Endothelial cell of umbilical vein (primary cell): ENCODE measurements at places on chromosomes 6 and 20. TPM values are rescaled to one million over a fixed set of nuclear protein-coding genes. Genes with fewer than 3 reads are reported as not detected.

PCSK2 gene
- total RNA-seq = not detected in 2 replicates

TMC2 gene
- total RNA-seq = not detected in 2 replicates

LAMP5 gene
- not detected in 2 replicates for total RNA-seq

NKX2-2 gene
- total RNA-seq = not detected in 2 replicates

PRPF6 gene
- total RNA-seq = 64.2 and 67.4 TPM in 2 replicates

TAF11 gene
- total RNA-seq = 37.1 and 41.0 TPM in 2 replicates

OR2J3 gene
- total RNA-seq = not detected in 2 replicates

EYS gene
- total RNA-seq = 0.27 and 0.81 TPM in 2 replicates

NUP153 gene
- total RNA-seq = 47.7 and 51.0 TPM in 2 replicates

CLIC5 gene
- total RNA-seq = 0.07 and 0.14 TPM in 2 replicates

TPBG gene
- total RNA-seq = 9.0 and 11.4 TPM in 2 replicates

CDH4 gene
- 0.51 and 0.81 TPM in 2 replicates for total RNA-seq

MUC21 gene
- not detected in 2 replicates for total RNA-seq

SSTR4 gene
- not detected in 2 replicates for total RNA-seq

WFDC2 gene
- not detected in 2 replicates for total RNA-seq

DEFB124 gene
- total RNA-seq = not detected in 2 replicates

TRIM40 gene
- total RNA-seq = not detected in 2 replicates

CENPQ gene
- 8.0 and 8.2 TPM in 2 replicates for total RNA-seq

SLC32A1 gene
- total RNA-seq = not detected in 2 replicates

ZBTB46 gene
- total RNA-seq = 4.3 and 7.1 TPM in 2 replicates

COQ3 gene
- 7.5 and 9.1 TPM in 2 replicates for total RNA-seq

MDC1 gene
- 42.3 and 43.6 TPM in 2 replicates for total RNA-seq
